ENCODE measurements at places on chromosomes 7 and 10.

GRCh38 chr10:498760-499435, 190.6 kb downstream of the DIP2C start:
- DNase-seq = no peak

DNA sequence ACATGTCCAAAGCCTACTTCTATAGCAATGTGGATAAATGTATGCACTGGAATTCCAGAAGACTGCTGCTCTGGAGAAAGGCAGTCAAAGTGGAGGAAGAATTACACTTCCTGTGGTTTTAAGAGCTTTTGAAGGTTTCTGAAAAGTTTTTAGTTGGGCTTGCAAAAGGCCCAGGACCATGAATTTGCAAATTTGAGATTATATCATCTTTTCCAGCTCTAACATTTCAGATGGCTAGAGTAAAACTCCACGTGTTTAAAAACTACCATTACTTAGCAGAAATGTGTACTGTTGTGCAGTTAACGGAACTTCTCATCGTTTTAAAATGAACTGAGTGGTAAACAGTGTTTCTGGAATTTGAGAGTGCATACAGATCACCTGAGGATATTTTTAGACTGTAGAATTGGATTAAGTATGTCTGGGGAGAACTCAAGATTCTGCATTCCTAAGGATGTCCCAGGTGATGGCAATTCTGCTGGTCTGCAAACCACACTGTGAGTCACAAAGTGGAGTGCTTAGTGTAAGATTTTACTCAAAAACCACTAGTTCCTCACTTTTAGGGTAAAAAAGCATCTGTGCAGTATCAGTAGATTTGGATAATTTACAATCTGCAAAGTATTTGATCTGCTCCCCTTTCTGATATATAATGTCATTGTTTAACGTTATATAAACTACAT, 32.9 kb upstream of the CCDC71L start:
- peak; percentile 69 for DNase-seq

- DNase-seq = no peak
These were observed 23.7 kb downstream of the TASOR2 start for GRCh38 chr10:5708356-5708755.

DNA sequence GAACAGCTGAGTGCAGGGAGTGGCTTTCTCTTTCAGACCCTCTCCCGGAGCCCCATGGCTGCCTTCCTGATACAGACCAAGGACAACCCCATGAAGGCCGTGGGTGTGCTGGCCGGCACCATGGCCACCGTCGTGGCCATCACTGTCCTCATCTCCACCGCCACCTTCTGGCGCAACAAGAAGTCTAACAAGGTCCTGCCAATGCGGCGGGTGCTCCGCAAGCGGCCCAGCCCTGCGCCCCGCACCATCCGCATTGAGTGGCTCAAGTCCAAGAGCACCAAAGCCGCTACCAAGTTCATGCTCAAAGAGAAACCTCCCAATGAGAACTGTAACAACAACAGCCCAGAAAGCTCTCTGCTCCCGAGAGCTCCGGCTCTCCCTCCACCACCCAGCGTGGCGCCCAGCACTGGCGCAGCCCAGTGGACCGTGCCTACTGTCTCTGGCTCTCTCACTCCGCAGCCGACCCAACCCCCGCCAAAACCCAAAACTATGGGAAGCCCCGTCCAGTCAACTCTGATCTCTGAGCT, 11.2 kb downstream of the LRIT2 start:
- no peak for DNase-seq

GRCh38 chr10:73959484-73960243, 38.3 kb upstream of the VCL start:
- DNase-seq = no peak

- no peak for DNase-seq
These were observed 179.6 kb downstream of the ADK start for GRCh38 chr10:74330646-74331045.

GRCh38 chr10:31836569-31837406, 91.8 kb downstream of the ARHGAP12 start:
- peak; percentile 57 for DNase-seq

GRCh38 chr7:45165857-45166256, 8.3 kb downstream of the RAMP3 start:
- DNase-seq = no peak

- peak; percentile 68 for DNase-seq
These were observed 1.8 kb downstream of the ZMYND11 start for GRCh38 chr10:137031-137430.

GRCh38 chr10:50536617-50537240, 87.0 kb downstream of the SGMS1 start:
- DNase-seq = no peak

DNA sequence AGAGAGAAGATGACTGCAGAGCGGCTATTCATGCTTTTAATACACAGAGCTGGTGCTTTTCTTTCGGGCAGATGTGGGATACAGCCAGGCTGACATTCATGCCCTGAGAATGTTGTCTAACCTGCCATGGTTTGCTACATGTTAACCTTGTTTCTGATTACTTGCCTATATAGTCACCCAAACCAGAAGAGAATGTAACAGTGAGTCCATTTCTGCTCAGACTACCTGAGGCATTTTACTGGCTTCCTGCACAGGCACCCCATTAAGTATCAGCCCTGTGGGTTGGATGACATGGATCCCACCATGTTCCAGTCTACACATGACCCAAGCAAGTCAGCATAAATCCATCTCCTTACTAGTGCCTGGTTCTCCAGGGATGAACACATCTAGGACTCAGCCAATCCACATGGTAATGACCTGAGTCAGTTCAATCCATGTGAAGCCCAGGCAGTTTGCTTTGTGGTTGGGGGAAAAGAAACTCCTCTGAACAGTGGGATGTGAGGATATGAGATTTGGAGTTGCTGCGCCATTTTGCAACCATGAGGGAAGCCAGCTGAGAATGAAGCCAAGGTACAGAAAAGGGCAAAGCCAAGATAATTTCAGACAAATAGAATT, 55.7 kb upstream of the MKX start:
- DNase-seq = peak; percentile 75

DNA sequence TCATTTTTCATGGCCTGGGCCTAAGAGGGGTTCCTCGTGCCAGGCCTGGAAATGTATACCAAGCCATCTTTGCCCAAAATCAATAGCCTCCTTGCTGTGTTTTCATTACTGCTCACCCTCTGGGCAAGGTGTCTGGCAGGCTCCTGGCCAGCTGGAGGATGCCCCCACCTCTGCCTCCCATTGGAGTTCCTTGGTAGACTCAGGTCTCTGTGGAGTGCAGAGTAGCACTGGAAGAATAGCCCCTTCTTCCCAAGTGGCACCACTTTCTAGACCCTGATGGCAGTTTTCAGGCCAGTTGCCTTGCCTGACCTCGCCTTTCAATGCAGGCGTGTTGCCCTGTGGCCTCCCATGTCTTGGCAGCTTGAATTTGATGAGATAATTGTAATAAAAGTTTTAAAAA, 55.7 kb upstream of the AQP1 start:
- no peak for DNase-seq

DNA sequence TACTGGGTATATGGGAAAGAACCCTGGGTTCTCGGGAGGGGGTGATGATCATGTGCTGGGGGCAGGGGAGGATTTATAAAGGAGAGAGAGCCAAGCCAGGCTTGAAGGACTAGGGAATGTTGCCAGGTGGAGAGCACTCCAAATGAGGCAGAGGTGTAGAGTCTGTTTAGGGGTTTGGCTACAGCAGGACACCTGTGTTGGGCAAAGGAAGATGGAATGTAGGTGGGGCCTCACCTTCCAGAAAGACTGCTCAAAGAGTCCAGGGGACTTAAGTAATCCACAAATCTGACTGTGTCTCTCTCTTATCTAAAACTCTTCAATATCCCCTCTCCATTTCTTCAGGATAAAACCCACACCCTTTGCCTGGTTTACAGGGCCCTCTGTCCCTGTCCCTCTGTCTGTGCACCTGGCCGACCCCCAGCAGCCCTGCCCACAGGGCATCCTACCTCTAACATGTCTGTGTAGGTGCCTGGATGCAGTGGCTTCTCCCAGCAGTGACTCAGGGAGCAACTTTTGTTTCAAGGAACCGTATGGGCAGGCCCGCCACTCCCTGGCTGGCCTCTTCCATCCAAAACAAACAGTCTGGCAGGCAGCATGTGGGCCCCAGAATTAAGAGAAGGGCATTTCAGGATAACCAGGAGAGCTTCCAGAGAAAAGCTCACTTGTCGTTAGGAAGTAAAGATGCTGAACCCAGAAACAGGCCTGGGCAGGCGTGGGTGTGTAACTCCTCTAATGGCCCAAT, 10.6 kb upstream of the PLEKHA1 start:
- DNase-seq = no peak

DNA sequence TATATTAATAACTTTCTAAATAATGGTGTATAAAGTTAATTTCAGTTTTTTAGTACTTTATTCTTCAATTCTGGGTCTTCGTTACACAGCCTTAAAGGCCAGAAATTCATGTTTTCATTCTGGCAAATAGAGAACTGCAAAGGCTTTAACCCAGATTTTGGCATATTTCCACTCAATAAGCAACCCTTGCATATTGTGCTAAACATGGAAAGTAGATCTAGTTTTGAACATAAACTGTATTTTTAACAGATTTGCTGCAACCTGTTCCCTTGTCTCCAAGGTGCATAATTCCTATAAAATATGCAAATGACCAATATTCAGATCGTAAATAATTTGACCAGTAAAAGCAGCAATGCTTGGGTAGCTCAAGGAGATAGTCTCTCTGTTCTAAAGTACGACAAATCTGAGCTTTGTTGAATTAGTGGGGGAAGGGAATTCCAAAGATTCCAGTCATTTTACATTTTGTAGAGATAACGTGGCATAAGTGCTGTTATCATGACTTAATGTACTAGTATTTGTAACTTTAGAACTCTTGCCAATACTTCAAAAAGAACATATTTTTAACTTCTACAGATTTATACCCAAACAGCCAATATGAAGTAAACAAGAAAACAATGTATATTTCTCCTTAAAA, 46.4 kb upstream of the RSBN1L start:
- DNase-seq = no peak

DNA sequence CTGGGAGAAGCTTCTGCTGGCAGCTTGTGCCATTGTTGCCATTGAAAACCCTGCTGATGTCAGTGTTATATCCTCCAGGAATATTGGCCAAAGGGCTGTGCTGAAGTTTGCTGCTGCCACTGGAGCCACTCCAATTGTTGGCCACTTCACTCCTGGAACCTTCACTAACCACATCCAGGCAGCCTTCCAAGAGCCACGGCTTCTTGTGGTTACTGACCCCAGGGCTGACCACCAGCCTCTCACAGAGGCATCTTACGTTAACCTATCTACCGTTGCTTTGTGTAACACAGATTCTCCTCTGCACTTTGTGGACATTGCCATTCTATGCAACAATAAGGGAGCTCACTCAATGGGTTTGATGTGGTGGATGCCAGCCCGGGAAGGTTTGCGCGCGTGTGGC, 220.7 kb downstream of the ADK start:
- no peak for DNase-seq

- no peak for DNase-seq
These were observed 88.0 kb downstream of the GPR26 start for GRCh38 chr10:123754123-123754522.

GRCh38 chr10:43115881-43116595, 22.2 kb upstream of the CSGALNACT2 start:
- DNase-seq = no peak

- DNase-seq = no peak
These were observed 263.0 kb downstream of the PHF14 start for GRCh38 chr7:11236680-11237079.

DNA sequence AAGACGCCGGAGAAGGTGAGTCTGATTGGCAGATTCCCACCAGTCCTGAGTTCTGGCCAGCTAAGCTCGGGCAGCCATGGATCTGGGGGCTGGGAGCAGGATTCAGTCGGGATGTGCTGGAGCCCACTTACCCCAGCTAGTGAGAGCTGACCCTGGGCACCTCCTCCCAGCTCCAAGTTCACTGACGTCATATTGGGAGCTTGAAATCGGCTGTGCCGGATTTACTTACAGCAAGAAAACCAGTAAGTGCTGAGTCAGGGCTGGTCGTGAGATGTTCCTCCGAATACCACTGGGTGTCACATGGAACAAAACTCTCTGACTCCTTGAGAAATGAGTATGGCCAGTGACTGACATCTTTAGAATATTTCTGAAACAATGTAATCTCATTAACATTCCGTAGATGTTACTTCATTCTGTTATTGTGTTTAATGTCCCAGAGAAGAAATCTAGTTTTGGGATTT, 621.2 kb downstream of the SDK1 start:
- peak; percentile 93 for DNase-seq

- DNase-seq = no peak
These were observed 11.4 kb upstream of the MRPS16 start for GRCh38 chr10:73263693-73264347.

DNA sequence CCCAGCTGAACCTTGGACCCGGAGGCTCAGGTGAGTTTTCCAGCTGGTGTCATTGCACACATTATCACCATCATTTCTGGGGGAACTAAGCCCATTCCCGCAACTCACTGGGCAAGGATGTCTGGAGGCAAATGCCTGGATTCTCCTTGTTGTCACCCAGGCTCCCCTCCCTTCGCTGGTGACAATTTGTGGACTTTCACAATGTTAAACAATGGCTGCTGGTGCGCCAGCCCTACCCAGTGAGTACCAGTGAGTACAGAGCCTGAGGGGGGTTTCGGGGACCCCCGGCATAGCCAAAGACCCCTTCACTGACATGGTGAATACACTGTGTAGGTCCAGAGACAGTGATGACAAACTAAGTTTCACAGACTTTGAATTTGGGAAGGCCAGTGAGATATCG, 189.2 kb downstream of the ADARB2 start:
- peak; percentile 25 for DNase-seq

DNA sequence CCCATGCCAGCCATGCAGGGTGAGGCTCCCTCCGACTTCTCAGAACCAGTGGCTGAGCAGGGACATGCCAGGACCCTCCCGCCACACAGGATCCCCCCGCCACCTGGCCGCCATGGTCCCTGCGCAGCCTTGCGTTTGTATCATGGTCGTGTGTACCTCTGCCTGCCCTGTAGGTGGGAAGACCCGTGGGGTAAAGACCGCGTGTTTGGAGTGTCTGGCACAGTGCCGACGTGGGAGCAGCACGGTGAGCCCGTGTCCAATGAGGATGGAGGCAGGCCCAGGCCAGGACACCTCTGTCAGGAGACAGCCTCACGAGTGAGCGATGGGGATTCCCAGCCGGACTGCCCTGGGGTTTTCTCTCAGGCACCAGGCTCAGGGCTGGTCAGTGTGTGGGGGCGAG, 31.9 kb downstream of the NKX6-2 start:
- no peak for DNase-seq

DNA sequence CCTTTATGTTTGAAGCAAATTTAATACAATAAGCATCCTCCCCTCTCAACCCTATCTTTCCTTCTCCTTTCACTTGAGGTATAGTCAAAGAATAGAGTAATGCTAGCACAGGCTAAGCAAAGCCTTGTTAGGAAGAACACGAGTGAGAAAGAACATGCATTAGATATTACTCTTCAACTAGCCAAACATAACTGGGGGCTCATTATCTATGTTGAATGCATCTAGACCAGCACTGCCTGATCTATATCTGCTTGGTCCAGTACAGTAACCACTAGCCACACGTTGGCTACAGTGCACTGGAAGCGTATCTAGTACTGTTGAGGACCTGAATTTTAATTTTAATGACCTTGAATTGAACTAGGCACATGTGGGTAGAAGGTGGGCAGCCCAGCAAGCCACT, 21.0 kb downstream of the SFMBT2 start:
- DNase-seq = no peak
